GM12878 (cell line): ENCODE measurements at places on chromosomes 2 and 18. TPM values are rescaled to one million over a fixed set of nuclear protein-coding genes. Genes with fewer than 3 reads are reported as not detected.

Gene LHCGR
- not detected in 2 replicates for polyA plus RNA-seq

DNA sequence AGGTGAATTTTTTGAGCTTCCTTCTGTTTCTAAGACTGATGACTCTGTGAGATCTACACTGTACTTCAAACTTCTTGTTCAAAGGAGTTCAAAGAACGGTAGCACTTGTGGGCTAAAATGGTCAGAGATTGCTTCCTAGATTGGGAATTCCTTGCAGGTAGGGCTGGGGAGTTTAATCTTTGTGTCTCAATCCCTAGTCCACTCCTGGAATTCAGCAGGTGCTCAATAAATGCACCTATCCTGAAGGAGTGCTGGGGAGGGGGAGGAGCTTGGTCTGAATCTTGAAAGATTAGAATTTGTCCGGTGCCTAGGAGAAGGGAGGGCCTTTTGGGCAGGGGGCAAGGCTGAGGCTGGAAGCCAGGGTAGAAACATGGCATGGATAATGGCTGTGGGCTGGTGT lies 34.6 kb downstream of the TMEM17 start:
- DNase-seq: no peak

DNA sequence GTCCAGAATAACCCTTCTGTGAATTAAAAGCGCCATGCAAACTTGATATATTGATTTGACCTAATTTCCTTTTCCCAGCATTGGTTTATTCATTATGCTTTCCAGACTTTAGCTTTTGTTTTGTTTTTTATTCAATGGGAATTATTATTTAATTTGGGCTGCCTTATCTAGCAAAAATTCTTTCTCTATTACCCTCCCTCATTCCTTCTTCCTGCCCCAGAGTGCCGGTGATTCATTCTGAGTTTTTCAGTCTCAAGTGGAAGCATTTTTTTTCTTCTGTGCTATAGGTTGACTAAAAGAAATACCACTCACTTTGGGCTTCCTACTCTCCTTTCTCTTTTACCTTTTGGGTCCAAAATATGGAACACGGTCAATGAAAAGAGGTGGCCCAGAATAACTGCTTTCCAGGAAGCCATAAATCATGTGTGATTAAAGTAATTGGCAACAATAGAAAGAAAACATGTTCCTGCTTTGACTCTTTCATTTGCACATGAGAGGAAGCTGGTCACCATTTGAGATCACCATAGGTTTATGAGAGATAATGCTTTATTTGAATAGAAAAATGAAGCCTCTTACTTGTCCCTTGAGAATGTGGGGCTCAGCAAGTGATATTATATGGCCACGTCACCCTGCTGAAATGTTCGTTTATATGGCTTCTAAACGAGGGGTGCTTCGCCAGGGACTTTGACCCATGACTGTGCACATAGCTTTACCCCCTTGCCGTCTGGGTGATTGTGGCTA lies 422.8 kb upstream of the ZEB2 start:
- DNase-seq: no peak

GRCh38 chr2:160335441-160335840 lies 135.4 kb upstream of the ITGB6 start:
- DNase-seq: no peak
